ENCODE measurements at places on chromosomes 16 and 17.

DNA sequence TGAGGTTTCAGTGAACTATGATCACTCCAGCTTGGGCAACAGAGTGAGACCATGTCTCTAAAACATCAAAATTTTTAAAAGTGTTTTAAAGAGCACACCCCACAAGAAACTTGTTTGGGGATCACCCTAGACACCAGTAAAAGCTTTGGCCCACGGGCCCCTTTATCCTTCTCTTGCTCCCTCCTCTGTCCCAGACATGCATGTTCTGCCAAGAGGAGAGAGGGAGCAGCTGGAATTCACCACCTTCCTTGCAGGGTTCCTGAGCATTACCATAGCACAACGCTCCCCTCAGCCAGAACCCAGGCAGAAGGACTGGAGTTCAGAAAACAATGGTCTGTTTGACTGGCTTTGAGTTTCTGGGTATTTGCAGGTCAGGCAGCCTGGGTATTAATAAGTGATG is 214.3 kb upstream of the CDH5 start:
- DNase-seq: no peak

- DNase-seq: no peak
Observed at GRCh38 chr17:32960815-32961214, 30.8 kb upstream of the SPACA3 start.

- no peak for DNase-seq
Observed at GRCh38 chr17:81666092-81666341, 388 bp downstream of the OXLD1 start.

DNA sequence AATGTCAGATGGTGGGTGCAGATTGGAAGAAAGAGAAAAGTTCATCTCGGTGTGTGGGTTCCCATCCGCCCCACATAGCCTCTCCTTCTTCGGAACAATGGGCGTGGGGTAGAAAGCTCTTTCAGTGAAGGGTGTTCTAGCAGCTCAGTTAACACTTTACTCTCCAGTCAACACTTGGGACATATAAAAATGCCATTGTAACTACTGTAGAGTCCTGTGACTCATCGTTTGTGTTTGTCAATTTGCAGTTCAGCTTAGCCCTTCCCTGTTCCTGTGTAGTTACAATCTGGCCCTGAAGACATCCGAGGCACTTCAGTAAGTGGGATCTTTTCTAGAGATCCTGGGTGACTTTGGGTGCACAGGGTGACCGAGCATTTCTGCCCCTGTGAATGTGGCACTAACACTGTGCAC is 11.5 kb upstream of the CLEC18C start:
- DNase-seq: no peak

GRCh38 chr17:66951605-66951953 is 12.9 kb upstream of the CACNG4 start:
- no peak for DNase-seq

DNA sequence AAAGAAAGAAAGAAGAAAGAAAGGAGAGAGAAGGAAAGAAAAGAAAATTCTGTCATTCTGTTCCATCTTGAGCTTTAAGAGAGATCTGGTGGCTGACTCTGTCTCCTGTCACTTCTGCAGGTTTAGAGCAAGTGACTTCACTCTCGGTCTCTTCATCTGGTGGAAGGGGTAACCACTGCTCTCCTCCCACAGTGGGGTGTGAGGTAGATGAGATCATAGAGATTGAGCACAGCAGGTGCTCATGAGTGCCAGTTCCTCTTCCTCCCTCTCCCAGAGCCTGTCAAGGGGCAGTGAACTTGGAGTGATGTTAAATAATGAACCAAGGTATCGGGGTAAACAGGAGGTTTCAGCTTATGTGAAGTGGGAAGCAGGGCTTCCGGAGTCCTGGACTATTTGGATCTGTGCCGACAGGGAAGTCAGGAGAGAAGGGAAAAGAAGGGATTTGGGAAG is 47.7 kb downstream of the BEAN1 start:
- peak; percentile 54 for DNase-seq

- no peak for DNase-seq
Observed at GRCh38 chr16:1436731-1437355, 6.0 kb downstream of the PERCC1 start.

DNA sequence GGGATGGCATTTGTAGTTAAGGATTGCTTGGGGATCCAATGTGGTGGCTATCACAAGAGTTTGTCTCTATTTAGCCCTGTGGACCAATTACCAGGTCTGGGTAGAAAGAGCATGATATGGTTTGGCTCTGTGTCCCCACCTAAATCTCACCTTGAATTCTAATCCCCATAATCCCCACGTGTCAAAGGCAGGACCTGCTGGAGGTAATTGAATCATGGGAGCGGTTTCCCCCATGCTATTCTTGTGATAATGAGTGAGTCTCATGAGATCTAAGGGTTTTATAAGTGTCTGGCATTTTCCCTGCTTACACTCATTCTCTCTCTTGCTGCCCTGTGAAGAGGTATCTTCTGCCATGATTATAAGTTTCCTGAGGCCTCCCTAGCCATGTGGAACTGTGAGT is 86.4 kb upstream of the HS3ST4 start:
- DNase-seq: no peak

- no peak for DNase-seq
Observed at GRCh38 chr16:15598648-15599190, 44.2 kb downstream of the MARF1 start.

GRCh38 chr16:4053301-4053845 is 62.9 kb downstream of the ADCY9 start:
- DNase-seq: no peak

DNA sequence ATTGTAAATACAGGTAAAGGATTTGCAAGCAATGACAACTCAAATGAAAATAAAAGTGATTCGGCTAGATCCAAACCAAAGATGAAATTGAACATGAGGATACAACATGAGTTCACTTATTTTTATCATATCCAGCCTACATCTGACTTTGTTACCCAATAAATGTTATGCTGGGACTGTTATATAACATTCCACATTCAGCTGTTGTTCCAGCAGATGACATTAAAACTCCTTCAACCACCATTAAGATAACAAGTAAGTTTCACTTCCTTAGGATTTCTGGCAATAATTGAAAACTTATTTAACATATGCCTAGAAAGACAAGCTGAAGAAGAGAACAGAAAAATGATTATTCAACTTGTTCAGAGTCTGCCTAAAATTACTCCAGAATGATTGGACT is 729.4 kb downstream of the CDH11 start:
- DNase-seq: no peak

GRCh38 chr17:17837966-17838962 is 1.5 kb upstream of the SREBF1 start:
- no peak for DNase-seq

- no peak for DNase-seq
Observed at GRCh38 chr16:85451641-85452363, 161.3 kb upstream of the GSE1 start.

GRCh38 chr16:68273459-68273858 is 9.1 kb downstream of the SLC7A6 start:
- no peak for DNase-seq

GRCh38 chr16:67177743-67178699 is 5.7 kb downstream of the MATCAP1 start:
- DNase-seq: no peak

DNA sequence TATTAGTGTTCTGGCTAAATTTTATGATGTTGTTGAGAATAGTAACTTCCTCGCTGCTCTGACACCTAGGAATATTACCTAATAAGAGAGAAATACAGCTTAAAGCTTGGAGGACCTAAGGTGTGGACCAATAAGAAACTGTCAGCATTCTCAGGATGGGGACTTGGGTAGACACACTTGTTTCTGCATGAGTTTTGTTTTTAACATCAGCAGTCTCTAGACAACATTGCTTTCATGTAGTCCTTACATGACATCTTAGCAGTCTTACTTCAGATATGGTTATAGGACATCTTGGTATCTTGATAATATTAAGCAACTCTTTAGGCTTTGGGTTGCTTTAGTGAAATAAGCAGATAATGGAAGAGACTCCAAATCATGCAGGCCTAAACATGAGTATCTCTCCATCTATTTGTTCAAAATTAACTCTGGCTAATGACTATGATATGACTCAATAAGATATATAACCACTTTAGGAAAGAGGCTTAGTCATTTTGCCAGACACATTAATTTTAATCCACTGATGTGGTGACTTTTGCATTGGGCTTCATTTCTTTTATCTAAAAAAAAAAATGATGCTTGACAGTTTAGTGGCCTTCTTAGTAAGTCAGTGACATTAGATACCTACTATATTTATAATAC is 84.5 kb downstream of the WNT3 start:
- no peak for DNase-seq

DNA sequence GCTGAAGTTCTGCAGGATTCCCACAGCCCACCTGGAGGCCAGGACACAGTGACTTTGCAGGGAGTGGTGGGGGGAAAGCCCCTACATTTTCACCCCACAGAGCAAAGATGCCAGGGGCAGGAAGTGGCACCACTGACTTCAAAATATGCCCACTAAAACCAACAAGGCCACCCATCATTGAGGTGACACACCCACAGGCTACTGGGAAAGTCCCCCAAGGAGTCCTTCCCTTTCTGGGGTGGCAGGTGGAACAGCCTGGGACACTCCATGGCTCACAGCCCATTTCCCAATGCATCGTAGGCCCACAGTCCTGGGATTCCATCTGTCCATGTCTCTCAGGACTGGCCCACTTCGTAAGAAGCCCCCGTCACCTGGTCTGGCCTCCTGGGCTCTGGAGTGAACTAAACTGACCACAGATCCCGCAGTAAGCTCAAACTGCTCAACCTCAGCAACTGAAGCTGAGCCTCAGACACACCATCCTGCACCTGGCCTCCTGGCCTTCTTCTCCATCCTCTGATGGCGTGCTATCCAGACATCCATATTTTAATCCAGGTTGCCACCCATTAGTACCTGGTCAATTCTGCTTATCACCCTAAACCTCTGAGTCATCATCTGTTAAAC is 7.5 kb upstream of the CCL1 start:
- no peak for DNase-seq

GRCh38 chr17:32903774-32904673 is 23.9 kb upstream of the TMEM98 start:
- DNase-seq: no peak

GRCh38 chr16:10831894-10832886 is 13.6 kb upstream of the TVP23A start:
- no peak for DNase-seq
